ENCODE measurements at places on chromosomes 4 and X.
A peak's percentile ranks its signal among the peaks of the same experiment; 100 is the strongest.

DNA sequence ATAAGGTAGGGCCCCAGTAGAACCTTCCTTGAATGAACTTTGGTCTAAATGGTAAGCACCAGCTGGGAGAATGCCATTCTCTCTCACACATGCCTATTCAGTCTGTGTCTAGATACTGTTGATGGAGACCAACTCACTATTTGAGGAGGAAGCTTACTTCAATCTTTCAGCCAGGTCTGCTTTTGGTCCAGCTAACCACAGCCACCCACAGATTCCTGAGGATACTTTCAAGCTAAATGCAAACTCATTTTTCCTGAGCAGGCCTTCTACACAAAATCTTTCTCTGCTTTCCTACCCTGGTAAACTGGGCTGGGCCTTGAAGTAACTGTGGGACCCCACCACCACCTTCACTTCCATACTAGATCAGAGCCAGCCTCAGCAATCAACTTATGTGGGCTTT lies 76.9 kb upstream of the KLF3 start:
- DNase-seq: no peak

- DNase-seq: peak; percentile 3
Observed at GRCh38 chr4:73620115-73620792, at the start of gene RASSF6. RASSF6 (minus strand) TSS chr4:73620436; CDS start chr4:73611795, 8,641 bp downstream.

DNA sequence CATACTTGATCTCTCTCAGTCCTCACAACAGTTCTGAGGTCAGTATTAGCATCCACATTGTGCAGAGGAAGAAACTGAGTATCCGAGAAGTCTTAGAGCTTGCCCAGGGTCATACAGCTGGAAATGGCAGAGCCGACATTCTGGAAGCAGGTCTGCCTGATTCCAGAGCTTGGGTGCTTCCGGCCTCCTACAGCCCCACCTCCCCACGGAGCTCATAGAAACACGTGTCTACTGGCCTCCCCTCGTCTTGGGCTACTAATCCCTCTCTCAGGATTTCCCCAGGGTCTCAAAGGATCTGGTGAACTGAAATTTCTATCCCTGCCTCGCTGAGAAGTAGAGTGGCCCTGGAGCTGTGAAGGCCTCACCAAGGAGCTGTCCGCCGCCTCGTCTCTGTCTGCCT lies 12.0 kb upstream of the KDM5C start:
- DNase-seq: no peak

DNA sequence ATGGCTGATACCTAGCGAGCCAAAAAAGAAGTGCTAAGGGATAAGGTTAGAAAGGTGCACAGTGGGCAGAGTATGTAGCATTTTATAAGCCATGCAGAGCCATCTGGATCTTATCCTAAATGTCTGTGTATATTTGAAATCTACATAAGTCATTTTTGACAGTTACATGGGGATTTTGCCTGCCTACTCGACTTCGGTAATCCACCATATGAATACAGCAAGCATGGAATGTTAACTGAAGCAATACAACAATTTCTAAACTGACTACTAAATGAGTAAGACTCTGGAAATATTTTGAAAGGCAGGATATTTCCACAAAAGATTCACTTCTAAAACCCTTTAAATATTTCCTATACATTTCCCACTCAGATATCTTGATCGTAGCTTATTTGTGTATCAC lies 122.5 kb downstream of the KCNIP4 start:
- DNase-seq: no peak

- DNase-seq: no peak
Observed at GRCh38 chr4:20723019-20723418, 22.8 kb downstream of the PACRGL start.

DNA sequence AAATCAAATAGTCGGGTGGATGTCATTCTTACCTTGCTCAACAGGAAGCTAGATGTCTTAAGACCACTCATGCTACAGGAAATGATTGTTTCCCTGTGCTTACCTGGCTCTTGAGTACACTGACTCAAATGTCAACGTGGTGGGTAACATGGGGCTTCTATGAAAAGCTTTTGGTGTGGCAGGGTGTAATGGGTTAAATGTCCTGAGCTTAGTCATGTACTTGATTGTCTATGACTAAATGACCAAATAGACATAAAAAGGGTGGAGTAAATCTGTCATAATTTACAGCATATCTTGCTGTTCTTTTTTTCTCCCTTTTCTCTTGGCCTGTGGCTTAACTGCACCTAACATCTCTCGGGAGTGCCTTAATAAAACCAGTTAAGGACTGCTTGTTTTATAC lies 44.9 kb downstream of the CCNG2 start:
- no peak for DNase-seq

DNA sequence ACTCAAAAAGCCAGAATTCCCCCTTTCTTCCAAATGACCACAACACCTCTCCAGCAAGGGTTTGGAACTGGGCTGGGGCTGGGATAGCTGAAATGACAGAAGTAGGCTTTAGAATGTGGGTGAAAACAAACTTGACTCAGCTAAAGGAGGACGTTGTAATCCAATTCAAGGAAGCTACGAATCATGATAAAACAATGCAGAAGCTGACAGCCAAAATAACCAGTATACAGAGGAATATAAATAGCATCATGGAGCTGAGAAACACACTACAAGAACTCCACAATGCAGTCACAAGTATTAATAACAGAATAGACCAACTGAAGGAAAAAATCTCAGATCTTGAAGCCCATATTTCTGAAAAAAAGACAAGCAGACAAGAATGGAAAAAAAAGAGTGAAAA lies 95.8 kb upstream of the TET2 start:
- no peak for DNase-seq

DNA sequence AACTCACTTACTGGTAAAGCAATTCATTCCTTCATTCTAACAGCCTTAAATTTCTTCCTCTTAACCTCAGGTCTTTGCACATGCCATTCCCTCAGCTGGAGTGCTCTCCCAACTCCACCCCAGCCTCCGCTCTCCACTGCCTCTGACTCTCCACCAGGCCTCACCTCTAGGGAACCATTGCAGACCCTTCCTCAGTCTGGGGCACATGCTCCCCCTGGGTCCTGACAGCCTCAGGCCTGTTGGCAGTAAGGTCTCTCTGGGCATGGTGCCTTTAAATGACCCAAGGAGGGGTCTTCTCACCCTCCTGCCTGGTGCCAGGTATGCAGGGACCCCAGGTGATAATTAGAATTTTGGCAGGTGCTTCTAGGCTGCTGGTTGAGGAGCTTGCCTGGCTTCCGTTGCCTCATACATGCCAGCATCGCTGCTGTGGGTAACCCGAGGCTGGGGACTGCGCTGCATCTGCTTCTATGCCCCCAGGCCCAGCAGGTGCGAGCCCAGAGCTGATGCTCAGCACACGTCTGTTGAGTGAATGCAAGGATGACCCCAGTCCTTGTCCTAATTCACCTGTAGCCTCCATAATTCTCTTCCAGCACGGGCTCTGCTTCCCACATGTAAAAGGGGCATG lies 27.5 kb upstream of the GPR78 start:
- no peak for DNase-seq

DNA sequence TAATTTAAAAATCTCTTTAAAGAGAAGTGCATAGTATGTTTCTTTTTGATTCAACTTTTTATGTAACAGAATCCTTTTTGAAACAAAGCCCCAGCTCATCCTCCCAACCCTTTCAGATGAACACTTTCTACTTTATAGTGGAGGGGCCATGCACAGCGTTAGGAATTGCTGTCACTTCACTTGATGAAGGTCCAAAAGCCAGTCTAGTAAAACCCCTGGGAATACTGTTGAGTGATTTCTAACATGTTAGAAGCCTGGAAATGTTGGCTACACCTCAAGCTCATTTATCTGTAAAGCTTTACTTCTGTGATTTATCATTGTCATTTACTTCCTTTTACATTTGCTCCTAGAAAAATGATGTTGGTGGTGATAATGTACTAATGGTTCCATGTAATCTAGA lies 1608.9 kb upstream of the TENM3 start:
- DNase-seq: no peak

- no peak for DNase-seq
Observed at GRCh38 chr4:47410271-47410670, 53.2 kb downstream of the COMMD8 start.

GRCh38 chr4:2935762-2936743 lies 27.2 kb downstream of the NOP14 start:
- no peak for DNase-seq

GRCh38 chrX:153469811-153470410 lies 465 bp downstream of the HAUS7 start:
- no peak for DNase-seq

GRCh38 chr4:53705151-53705764 lies 114.0 kb upstream of the LNX1 start:
- DNase-seq: no peak

- no peak for DNase-seq
Observed at GRCh38 chr4:159097785-159098184, 5.1 kb upstream of the RAPGEF2 start.

DNA sequence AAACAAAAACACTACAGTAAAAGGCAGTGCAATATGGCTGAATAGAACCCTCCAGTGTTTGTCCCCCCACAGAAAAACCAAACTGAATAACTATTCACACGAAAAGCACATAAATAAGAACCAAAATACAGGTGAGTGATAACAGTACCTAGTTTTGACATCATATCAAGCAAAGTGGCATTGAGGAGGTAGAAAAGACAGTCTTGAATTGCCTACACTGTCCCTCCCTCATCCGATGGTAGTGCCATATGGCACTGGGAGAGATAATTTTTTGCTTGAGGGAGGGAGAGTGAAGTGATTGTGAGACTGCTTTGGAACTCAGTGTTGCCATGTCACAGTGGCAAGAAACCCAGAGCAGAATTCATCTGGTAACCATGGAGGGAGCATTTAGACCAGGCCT lies 99.2 kb downstream of the GPR174 start:
- DNase-seq: no peak

- DNase-seq: no peak
Observed at GRCh38 chr4:181601103-181601502, 642.1 kb upstream of the TENM3 start.

DNA sequence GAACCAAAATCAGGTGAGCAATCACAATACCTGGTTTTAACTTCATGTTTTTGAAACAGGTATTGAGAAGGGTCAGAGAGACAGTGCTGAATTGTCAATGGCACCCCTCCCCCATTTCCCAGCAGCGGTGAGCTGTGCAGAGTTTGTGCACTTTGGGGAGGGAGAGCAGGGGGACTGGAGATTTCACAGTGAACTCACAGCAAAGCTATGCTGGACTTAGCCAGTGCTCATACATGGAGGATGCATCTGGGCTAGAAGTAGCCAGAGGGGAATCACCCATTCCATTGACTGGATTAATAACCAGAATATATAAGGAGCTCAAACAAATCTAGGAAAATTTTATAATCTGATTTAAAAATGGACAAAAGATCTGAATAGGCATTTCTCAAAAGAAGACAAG lies 612.6 kb downstream of the STPG2 start:
- no peak for DNase-seq

DNA sequence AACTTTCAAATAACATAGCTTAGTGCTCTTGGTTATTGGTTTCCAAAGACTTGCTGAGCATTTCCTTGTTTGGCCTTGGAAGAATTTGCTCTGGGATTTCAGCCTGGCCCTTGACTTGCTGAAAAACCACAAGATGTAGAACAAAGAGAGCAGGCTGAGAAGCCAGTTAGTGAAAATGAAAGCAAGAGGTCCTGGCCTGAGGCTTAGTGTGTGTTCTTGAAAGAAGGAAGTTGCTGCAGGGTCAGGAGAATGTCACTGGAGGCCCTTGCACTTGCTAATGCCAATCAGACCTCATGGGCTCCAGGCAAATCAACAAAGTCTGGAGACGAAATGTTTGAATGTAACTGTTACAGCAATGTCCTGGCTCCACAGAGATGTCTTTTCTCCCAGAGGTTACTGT lies 79.4 kb downstream of the SYNPO2 start:
- DNase-seq: no peak

GRCh38 chrX:86023811-86024210 lies 23.5 kb downstream of the CHM start:
- no peak for DNase-seq

GRCh38 chr4:186844059-186844681 lies 120.5 kb upstream of the FAT1 start:
- no peak for DNase-seq

- no peak for DNase-seq
Observed at GRCh38 chrX:10981506-10981905, 129.6 kb upstream of the HCCS start.

GRCh38 chrX:1196436-1196835 lies 16.0 kb downstream of the CRLF2 start:
- DNase-seq: no peak

GRCh38 chr4:5955201-5955821 lies 62.4 kb upstream of the CRMP1 start:
- DNase-seq: no peak

- no peak for DNase-seq
Observed at GRCh38 chrX:22373766-22374165, 101.1 kb downstream of the CBLL2 start.

GRCh38 chr4:19178835-19179234 lies 1072.9 kb upstream of the SLIT2 start:
- no peak for DNase-seq

DNA sequence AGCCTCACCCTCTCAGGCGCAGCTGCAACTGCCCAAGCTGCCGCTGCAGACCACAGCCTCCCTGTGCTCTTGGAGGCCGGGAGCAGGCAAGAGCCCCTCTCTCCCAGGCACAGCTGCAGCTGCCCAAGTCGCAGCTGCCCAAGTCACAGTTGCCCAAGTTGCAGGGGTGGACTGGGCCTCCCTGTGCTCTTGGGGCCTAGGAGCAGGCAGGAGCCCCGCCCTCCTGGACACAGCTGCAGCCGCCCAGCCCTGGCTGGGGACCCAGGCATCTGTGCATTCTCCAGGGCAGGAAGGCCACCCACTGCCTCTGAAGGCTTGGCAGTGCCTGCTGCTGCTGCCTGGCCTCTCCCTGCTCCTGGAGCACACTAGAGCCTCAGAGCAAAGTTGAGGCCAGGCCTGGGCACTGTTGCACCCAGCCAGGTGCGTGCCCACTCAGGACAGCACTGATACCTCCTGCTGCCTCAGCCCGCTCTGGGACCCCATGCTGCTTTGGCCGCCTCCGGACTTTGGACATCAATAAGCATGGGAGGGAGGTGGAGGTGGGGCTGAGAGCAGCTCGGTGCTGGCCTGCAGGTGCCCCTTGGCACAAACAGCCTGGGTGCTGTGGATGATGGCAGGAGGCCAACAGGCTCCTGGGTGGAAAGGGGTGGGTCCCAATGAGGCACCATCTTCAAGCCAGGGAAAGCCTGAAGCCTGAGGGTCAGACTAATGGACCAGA lies 247.5 kb downstream of the PDGFC start:
- no peak for DNase-seq

DNA sequence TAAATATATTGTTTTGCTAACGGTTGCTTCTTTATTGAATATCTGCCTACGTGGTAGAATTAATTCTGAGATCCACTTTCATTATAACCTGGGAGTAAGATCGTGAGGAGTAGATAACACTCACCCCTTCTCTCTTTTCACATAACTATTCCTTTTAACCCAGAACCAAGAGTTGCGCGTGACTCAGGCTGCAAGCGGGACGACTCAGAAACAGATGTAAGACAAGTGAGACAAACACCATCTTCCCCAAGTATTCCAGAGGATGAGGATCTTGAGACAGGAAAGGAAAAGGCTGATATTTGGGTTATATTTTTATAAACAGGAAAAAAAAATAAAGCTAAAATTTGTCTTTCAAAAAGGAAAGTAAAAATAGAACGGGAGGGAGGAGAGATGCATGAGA lies 318.8 kb upstream of the NOCT start:
- no peak for DNase-seq

Data from stimulated activated CD8-positive, alpha-beta memory T cell treated with anti-CD3 and anti-CD28 coated beads, Interleukin-2, amount 100 ng/mL, for 48 hours (primary cell).